ENCODE measurements at places on chromosomes 2 and 18. TPM values are rescaled to one million over a fixed set of nuclear protein-coding genes. Genes with fewer than 3 reads are reported as not detected.

Gene IL36G
- not detected for total RNA-seq

Gene LYPD6B
- not detected for total RNA-seq

Gene POTEF
- total RNA-seq: not detected

Gene SOCS6
- total RNA-seq: 2.0 TPM

Gene CFC1
- total RNA-seq: not detected

Gene FSIP2
- total RNA-seq: 0.36 TPM
